ENCODE measurements at places on chromosomes 3 and 15.

DNA sequence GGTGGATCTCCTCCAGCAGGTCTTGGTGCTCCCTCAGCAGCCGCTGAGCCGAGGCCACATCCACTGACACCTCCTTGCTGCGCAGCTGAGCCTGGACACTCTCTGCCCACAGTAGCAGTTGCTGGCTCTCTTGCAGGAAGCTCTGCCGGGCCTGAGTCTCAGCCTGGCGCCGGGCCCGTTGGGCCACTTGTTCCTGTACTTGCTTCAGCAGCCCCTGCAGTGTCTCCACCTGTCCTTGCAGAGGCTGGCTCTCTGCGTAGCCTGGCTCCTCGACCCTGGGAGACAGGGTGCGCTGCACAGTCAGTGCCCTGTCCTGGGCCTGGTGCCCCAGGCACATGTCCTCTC lies 15.5 kb downstream of the SPTBN5 start:
- DNase-seq = no peak

DNA sequence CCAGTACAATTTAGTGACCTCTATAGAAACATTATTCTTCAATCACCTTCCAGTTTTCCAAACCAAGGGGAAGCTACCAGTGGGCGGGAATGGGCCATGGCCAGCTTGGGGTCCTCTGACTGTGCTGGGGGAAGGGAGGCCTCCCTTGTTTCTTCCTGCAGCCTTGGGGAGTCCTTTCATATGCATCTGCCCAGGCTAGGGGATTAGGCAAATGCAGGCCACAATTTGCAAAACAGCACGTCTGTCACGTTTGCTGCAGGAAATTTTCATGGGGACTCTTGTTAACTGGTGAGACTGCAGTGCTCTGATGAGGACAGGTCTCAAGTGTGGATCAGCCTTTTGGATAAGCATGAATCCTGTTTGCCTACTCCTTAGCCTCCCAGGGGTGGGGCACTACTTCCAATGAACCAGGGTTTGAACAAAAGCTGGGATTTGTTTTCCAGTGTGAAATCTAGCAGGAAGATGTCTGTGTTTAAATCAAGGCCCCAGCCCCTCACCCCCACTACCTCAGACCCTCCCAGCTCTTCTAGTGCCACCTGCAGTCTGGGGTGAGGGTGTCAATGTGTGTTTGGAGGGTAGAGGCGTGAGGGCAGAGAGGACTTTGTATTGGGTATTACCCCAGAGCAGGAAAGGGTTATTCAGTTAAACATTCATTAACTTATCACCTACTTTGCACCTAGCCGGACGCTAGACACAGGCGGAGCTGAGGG lies 219.9 kb downstream of the OPA1 start:
- no peak for DNase-seq

DNA sequence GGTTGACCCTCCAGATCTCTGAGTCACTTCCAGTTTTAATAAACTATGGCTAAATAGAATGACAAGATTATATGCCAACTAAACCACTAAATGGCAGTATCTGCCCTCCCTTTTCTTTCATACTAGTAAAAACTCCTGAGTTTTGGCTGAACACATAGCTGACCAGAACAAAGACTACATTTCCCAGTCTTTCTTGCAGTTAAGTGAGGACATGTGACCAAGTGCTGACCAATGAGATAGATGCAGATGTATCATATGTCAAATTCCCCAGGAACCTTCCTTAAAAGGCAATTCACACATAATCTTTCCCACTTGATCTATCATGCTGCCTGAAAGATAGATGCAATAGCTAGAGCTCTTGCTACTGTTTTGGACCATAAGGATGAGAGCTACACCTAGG lies 191.3 kb downstream of the SHOX2 start:
- DNase-seq = no peak

GRCh38 chr3:101829874-101830273 lies 19.4 kb upstream of the NFKBIZ start:
- DNase-seq = no peak

Data from stimulated activated CD4-positive, alpha-beta T cell treated with anti-CD3 and anti-CD28 coated beads, Interleukin-4, amount 100 ng/mL, for 48 hours (primary cell).